ENCODE measurements at places on chromosomes 16 and 17. TPM values are rescaled to one million over a fixed set of nuclear protein-coding genes. Genes with fewer than 3 reads are reported as not detected.

PLCG2 gene
- 31.2 TPM for total RNA-seq

KRTAP2-1 gene
- not detected for total RNA-seq

DNA sequence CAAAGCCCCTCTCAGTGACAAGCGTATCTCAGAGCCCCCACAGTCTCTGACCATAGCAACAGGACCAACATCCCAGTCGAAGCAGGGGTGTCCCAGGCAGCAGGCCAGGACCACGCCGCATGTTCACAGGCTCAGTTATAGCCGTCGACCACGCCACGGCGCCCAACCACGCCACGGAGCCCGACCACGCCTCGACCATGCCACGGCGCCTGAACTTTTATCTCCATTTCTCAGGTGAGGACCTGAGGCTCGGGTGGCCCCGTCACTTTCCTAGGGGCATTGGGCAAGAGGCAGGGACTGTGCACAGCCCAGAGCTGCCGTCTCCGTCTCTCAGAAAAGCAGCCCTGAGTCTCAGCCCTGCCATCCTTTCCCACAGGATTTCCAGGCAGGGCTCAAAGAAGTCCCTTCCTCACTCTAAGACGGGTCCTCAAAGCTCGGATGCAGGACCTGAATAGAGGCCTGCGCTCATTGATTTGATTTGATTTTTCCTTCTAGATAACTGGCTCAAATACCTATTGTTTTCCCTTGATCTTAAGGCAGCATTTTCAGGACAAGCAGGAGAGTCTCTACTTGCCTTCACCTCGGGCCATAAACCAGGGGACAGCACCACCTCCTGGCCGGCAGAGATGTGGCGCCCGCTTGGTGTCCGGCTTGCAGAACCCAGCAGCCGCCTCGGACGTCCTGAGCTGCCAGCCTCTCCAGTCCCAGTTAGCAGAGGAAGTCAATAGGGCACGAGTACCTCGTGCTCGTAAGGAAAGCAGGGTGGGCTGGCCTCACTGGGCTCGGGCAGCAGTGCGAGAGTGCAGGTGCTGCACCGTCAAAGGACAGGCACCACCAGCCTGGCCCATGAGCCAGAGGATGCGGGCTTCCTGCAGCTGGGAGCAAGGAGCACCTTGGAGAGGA, 38.8 kb downstream of the C16orf95 start:
- no peak overlapping the region for H3K27ac ChIP-seq
- no peaks in the 10 kb centered on the region for H3K27me3 ChIP-seq
- peak; percentile 52 for DNase-seq
- no peaks in the 10 kb centered on the region for H3K36me3 ChIP-seq

DNA sequence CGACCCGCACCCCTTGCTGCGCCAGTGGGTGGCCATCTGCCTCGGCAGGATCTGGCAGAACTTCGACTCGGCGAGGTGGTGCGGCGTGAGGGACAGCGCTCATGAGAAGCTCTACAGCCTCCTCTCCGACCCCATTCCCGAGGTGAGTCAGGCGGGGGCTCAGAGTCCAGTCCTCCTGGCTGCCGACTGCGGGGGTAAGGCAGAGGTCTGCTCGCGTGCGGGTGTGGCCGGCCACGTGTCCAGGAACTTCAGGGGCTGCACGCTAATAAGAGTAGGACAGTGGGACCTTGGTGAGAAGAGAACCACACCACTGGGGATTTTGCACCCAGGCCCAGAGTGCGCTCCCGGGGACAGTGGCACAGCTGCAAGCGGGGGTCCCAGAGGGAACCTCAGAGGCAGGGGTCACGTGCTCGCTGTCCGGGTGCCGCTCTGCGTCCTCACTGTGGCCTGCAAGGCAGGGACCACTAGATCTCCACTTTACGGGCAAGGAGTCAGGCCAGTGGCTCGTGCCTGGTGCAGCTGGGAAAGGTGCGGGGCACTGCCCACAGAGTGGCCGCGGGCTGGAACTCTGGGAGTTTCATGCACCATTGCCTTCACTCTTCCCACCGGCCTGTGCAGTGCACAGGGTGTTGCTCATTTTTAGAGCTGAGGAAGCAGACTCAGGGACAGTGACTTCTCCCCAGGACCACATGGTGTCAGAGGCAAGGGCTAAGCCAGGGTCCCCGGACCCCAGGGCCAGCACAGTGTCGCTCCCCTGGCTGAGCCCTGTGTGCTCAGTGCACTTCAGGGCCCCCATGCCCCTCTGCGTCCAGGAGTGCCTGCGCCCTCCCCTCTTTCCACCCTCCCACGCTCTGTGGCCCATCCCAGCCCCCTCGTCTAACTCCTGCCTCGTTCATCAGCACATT, 107.6 kb upstream of the CHMP6 start:
- no peaks in the 10 kb centered on the region for H3K27me3 ChIP-seq
- no peak for DNase-seq
- H3K4me3 ChIP-seq, result no peak overlapping the region
- H3K36me3 ChIP-seq, result peaks cover 11% of the 10 kb centered on the region
- H3K4me1 ChIP-seq, result no peaks in the 10 kb centered on the region

DNA sequence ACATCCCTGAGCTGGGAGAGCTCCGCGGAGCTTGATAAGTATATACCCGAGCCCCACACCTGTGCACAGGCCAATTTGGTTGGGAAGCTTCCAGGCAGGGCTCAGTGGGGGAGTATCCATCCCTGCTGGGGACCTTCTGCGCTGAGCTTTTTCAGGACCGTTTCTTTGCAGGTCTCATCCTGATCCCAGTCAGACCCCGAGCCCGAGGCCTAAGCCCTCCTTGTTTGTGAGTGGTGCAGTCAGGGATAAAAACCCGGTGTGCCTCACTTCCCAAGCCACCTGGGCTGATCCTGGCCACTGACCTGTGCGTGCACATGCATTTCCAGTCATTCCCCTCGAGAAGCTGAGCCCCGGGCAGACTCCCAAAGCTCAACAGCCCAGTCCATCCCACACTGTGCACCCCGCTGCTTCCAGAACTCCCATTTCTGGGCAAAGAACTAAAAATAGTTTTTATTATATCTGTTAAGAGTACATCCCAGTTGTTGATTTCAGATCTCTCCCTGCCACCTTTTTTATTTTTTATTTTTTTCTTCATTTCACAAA, 27.3 kb upstream of the NAT9 start:
- no peaks in the 10 kb centered on the region for H3K36me3 ChIP-seq
- no peaks in the 10 kb centered on the region for H3K27me3 ChIP-seq
- H3K4me1 ChIP-seq, result peaks cover 7% of the 10 kb centered on the region
- DNase-seq, result no peak
- no peak overlapping the region for H3K4me3 ChIP-seq
